ENCODE measurements at places on chromosomes 13 and 19.

DNA sequence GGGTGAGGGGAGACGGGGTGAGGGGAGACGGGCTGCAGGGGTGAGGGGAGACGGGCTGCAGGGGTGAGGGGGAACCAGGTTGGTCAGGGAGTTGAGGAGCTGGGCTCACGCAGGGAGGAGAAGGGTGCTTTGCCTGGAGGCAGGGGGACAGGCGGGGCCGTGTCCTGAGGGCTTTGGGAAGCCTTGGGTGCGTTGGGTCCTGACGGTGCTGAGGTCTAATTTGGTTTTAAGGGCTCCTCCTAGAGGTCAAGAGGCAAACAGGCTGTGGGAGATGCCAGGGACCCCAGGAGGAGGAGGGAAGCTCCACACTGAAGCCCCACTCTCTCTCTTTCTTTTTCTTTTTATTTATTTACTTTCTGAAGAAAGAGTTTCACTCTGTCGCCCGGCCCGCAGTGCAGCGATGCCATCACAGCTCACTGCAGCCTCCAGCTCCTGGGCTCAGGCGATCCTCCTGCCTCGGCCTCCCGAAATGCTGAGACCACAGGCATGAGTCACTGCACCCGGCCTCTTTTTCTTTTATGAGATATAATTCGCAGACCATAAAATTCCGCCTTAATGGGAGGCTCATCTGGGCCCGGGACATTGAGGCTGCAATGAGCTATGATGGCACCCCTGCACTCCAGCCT is 9.3 kb upstream of the MISP start:
- no peak for DNase-seq

- no peak for DNase-seq
Observed at GRCh38 chr13:23984546-23984945, 87.2 kb upstream of the C1QTNF9B start.

DNA sequence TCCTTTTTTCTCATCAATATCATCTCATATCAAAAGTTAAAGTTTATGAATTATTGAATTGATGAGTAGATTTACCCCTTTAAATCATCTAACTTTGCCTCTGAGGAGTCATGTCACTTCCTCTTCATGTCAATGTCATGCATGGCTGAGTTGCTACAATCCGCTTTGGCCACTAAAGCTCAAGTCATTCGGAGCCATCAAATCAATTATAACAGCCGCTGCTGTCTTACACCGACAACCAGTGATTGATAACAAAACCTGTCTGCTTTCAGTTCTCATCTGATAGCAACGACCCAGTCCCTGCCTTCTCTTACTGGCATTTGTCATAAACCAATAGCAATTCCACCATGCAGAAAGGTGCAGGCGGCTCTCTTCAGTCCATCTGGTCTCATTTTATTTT is 429.3 kb downstream of the DIAPH3 start:
- DNase-seq = no peak

GRCh38 chr13:81442904-81443303 is 1102.0 kb upstream of the SPRY2 start:
- DNase-seq = no peak

GRCh38 chr19:6372594-6373095 is at the start of gene ALKBH7:
Gene ALKBH7 (plus strand): TSS chr19:6372794. CDS start chr19:6372821, 27 bp downstream.
- peak; percentile 99 for DNase-seq

- no peak for DNase-seq
Observed at GRCh38 chr13:67023130-67023876, 206.8 kb downstream of the PCDH9 start.

- DNase-seq = no peak
Observed at GRCh38 chr13:103130146-103130545, 63.9 kb upstream of the SLC10A2 start.

DNA sequence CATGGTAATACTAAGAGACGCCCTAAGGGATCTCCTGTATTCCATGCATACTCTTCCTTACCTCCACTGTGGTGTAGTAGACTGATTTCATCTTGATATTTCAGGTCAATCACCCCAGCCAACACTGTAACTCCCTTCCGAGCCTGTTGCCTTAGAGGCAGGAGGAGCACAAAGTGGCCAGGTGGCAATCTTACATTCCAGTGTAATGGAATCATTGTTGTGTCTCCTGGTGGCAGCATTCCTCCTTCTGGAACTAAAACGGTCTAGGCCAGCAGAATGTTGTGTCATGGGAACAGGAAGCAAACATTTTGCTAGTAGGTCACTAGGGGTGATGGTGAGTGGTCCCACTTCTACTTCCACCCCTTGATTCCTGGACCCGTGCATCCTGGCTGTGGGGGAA is 405.7 kb upstream of the SLC10A2 start:
- DNase-seq = no peak

DNA sequence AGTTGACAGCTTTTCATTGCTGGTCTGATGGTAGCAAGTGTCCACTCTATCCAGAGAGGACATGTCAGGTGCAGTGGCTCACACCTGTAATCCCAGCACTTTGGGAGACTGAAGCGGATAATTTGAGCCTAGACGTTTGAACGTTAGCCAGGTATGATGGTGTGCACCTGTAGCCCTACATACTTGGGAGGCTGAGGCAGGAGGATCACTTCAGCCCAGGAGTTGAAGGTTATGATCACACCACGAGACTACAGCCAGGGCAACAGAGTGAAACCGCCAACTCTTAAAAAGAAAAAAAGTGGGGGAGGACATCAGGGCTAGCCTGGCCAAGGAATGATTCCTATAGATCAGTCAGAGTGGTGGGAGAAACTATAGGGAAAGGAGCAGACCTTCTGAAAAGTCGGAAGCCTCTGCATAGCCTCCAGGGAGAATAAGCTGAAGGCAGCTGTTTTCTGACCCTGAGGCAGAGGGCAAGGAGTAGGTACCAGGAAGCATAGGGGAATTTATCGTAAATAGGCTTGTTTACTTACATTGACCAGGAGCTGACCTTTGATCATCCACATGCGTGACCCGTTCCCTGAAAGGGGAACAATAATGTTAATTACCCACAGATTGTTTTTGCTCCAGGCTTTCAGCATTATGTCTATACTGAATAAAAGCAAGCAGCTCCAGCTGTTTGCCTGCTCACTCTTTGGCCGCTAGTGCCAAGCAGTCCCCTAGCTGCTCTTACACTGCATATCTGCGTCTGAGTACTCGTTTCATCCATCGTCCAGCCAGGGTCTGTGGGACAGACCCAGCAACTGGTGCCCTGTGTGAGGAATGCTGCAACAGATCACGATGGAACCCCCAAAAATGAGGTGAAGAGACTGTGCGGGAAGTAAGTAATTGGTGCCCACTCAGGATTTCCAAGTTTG is 161.6 kb downstream of the RNF17 start:
- no peak for DNase-seq

DNA sequence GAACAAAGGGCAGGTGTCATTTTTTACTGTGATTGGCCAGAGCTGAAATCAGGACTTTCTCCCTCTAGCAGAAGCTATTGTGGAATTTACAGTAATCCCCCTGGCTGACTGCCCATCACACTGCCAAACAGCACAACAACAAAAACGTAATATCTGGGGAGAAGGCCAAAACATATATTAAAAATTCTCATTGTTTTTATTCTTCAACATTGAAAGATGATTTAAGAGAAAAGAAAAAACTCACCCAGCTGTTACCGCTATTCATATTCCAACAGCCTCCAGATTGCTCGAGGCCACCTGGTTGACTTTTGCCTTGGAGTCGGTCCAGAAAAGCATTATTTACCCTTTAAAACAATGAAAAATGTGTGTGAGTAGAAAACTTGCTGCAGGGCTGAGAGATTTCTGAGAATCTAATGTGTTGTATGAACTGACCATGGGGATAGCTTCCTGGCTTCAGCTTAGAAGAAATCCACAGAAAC is 97.2 kb downstream of the EPSTI1 start:
- DNase-seq = no peak

GRCh38 chr19:5914946-5915781 is 1.1 kb downstream of the CAPS start:
- DNase-seq = no peak

DNA sequence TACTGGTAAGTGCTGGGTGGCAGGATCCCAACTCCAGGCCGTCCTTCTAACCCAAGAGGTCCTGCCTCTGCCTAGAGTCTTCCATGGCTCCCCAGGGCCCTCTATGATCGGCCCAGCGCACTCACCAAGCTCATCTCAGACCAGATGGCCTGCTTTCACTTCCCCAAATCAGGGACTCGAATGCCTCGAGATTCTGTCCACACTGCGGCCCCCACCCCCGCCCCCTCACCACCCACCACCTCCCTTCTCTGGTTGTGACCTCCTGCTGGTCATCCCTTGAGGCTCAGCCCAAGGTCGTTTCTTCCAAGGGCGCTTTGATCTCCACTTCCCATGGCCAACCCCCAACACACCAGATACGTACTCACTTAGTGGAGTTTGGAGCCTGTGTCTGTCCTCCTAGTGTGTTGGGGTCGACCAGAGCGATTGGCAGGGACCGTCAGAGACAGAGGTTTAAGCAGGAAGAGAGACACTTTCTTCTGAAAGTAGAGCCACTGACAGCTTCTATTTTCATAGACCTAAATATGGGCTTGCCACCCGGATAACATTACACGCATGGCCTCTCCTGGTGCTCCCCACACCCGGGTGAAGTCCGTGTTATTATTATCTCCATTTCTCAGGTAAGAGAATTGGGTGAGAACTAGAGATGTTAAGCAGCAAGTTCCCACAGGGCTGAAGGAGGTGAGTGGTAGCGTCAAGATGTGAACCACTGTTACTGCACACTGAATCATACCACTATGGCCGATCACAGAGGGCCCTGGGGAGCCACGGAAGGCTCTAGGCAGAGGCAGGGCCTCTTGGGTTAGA is at the start of gene FCER2:
Gene FCER2 (minus strand): TSS at position 478 of the 804 bp plus-strand sequence. CDS start 2,371 bp downstream, outside the sequence.
- DNase-seq = no peak

- DNase-seq = no peak
Observed at GRCh38 chr13:21050288-21051197, 10.8 kb downstream of the LATS2 start.

DNA sequence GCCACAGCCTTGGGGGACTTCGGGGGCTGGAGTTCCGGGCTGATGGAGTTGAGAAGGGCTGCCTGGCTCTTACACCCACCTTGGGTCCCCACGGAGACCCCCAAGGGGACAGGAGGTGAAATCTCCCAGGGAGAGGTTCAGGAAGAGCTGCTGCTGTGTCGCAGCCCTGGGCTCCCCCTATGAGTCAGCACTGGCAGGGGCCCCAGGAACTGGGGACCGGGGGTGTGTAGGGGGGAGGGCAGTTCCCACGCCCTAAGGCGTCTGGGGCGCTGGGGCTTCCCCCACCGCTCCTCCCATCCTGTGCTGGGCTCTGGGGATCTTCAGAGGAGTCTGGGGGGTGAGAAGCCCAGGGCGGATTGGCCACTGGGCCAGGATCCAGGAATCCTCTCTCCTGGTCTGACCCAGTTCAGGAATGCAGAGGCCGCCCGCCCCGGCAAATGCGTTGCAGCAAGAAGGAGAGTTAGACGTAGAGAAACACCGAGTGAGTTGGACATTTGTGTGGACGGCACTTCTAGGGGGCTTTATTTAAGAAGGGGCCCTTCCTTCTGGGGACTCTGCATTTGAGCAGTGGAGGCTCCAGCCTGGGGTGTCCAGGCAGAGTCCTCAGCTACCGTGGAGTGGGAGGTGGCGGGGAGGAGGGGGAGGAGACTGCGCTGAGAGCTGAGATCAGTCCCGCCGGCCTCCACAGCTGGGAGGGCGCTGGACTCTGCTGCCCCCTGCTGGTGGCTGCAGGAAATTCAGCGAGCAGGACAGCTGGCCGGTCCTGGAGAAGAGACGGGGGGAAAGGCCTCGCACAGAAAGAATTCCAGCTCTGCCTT is 15.0 kb upstream of the NANOS3 start:
- DNase-seq = peak; percentile 87

DNA sequence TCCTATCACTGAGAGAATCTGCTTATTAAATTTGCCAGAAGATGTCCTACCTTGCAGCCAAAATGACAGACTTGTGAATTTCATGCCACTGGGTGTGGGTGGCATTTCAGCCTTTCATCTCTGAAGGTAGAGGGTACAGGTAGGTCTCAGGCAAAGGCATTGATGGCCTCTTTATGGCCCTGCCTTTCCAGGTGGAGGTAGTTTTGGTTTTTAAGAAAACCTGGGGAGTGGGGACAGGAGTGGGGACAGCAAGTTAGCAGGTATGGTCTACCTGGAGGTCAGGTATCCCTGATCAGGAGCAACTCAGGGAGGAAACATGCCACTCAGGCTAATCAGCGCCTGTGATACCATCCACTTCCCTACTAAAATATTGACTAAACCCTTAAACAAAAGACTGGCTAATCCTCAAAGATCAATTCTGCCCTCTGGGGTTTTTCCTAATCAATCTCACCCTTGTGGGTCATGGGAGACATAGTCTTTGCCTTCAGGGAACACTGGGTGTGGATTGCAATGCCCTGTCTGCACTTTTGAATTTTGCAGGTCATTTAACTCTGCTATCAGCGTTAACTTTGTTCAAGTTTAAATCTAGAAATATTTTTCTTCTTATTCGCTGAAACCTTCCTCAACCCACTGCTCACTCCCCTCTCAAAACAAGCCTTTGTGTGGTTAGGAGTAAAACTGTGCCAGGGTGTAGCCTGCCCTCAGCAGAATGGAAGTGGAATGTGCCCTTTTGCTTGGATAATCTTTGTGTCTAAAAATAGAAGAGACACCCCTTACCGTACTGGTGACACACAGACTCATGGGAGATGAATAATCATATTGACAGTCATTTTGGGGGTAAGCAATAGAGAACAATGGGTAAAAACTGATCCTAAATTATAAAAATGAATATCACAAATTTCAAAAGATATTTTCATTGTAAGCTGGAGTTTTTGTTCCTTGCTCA is 233.7 kb downstream of the COG6 start:
- DNase-seq = no peak

DNA sequence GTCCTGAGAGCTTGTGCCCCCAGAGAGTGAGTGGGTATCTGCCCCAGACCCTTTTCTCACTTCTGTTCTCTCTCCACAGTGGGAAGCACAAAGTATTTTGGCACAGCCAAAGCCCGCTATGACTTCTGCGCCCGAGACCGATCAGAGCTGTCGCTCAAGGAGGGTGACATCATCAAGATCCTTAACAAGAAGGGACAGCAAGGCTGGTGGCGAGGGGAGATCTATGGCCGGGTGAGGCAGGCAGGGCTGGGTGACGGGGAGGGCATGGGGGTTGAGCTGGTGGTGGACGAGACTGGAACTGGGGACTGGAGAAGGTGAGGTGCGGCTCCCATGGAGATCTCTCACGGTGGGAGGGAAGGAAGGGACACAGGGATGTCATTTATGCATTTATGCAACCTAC is 33.5 kb upstream of the ADGRE1 start:
- DNase-seq = no peak

- DNase-seq = no peak
Observed at GRCh38 chr13:78323848-78324247, 279.5 kb downstream of the POU4F1 start.
